ENCODE measurements at places on chromosomes 16 and 17. TPM values are rescaled to one million over a fixed set of nuclear protein-coding genes. Genes with fewer than 3 reads are reported as not detected.

TMEM88 gene
- not detected for total RNA-seq

DNA sequence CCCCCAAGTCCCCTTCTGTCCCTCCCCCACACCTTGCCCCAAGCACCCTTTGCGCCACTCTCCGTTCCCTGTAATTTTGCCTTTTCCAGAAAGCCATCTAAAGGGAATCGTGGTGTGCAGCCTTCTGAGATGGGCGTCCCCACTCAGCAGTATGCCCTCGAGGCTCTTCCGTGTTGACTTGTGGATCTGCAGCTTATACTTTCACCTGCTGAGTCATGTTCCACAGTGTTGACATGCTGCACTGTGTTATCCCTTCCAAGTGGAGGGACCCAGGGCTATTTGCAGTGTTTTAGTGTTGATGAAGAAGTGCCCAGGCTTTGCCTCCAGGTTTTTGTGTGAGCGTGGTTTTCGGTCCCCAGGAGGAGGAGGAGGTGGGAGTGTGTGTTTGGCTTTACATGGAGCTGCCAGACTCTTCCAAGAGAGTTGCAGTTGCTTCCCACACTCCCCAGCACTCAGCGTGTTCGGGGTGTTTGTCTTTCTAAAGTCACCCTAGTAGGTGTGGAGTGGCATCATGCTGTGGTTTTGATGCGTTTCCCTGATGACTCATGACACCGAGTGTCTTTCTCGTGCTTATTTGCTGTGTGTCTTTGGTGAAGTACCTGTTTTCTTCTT is 32.1 kb upstream of the JPT2 start:
- H3K4me3 ChIP-seq: no peak overlapping the region
- peaks cover 52% of the 10 kb centered on the region for H3K36me3 ChIP-seq
- H3K27ac ChIP-seq: no peak overlapping the region
- peak; percentile 47 for DNase-seq

TMC6 gene
- total RNA-seq: 0.28 TPM

DNA sequence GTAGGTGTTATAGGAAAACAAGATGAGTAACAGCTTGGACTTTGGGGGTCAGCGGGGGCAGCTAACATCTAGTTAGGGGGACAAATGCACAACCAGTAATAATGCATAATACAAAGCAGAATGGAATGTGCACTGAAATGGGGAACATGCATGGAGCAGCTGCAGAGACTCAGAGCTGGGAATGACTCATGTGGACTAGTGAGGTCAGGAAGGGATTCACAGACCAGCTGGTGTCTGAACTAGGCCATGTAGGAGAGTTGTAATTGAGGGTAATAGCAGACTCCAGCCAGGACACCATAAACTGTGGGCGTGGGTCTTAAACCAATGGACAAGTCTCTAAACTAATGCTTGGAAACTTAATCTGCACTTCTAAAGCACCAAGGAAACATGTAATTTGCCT is 176.8 kb upstream of the ASIC2 start:
- peak; percentile 83 for DNase-seq
- no peaks in the 10 kb centered on the region for H3K27me3 ChIP-seq
- H3K36me3 ChIP-seq: no peaks in the 10 kb centered on the region
- no peak overlapping the region for H3K4me3 ChIP-seq

MYO15A gene
- total RNA-seq: 0.18 TPM

DBNDD1 gene
- 3.1 TPM for total RNA-seq

TBC1D3B gene
- total RNA-seq: not detected

DNA sequence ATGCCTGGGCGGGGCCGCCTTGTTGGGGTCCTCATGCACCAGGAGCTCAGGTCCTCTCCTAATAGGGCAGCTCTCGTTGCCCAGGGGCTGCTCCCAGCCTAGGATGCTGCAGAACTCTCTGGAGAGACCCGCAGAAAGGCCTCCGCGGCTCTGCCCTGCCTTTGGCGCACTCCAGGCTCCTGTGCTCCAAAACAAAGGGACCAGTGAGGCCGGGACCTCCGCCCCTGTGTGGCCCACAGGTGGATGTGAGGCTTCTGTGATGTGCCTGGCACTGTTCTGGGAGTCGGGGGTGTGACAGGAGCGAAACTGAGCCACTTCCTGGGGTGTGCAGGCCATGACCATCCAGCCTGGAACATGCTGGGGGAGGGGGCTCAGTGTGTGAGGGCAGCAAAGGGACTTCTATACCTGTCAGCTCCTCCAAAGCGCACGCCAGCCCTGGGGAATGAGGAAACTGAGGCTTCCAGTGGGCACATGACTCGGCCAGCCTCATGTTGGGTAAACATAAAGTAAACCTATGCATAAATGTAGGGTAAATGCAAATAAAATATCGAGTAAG is 153.2 kb downstream of the IRF8 start:
- H3K4me3 ChIP-seq: no peak overlapping the region
- peaks cover 62% of the 10 kb centered on the region for H3K27me3 ChIP-seq
- DNase-seq: no peak
- H3K36me3 ChIP-seq: no peaks in the 10 kb centered on the region

DNA sequence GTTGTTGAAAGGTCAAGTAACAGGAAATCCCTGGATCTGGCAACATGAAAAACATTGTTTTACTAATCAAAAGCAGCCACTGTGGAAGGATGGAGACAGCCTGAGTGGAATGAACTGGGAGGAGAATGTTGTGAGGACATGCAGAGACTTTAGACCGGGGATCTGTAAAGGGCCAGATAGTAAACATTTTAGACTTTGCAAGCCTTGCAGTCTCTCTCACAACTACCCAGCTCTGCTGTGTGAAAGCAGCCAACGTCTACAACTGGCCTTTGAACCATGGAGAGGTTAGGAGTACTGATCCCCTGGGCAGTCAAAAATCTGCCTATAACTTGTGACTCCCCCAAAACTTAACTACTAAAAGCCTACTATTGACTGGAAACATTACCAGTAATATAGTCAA is 41.5 kb upstream of the TOM1L1 start:
- H3K36me3 ChIP-seq: no peaks in the 10 kb centered on the region
- H3K27ac ChIP-seq: no peak overlapping the region
- no peak for DNase-seq
- H3K27me3 ChIP-seq: no peaks in the 10 kb centered on the region
- no peaks in the 10 kb centered on the region for H3K4me1 ChIP-seq
- no peak overlapping the region for H3K4me3 ChIP-seq

ALDOA gene
- 1,576 TPM for total RNA-seq

DNA sequence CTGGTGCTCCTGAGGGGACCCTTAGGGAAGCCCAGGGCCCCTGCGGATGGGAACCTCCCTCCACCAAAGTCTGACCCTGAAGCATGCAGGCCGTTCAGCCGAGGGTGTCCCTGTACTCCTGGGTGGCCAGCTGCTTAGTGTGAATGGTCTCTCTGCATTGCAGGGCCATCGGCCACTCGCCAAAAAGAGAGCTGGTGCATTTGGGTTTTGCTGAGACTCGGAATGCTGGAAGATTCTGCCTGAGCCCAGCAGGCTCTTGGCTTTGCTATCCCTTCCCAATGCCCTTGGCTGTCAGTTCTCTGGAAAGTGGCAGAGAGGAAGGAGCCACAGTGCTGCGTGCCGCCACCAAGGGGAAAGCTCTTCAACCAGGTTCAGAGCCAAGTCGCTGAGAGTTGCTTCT is 2.8 kb downstream of the MEOX1 start:
- no peak overlapping the region for H3K4me3 ChIP-seq
- peaks cover 29% of the 10 kb centered on the region for H3K27me3 ChIP-seq
- no peak overlapping the region for H3K27ac ChIP-seq
- no peak for DNase-seq
- H3K36me3 ChIP-seq: no peaks in the 10 kb centered on the region

DNA sequence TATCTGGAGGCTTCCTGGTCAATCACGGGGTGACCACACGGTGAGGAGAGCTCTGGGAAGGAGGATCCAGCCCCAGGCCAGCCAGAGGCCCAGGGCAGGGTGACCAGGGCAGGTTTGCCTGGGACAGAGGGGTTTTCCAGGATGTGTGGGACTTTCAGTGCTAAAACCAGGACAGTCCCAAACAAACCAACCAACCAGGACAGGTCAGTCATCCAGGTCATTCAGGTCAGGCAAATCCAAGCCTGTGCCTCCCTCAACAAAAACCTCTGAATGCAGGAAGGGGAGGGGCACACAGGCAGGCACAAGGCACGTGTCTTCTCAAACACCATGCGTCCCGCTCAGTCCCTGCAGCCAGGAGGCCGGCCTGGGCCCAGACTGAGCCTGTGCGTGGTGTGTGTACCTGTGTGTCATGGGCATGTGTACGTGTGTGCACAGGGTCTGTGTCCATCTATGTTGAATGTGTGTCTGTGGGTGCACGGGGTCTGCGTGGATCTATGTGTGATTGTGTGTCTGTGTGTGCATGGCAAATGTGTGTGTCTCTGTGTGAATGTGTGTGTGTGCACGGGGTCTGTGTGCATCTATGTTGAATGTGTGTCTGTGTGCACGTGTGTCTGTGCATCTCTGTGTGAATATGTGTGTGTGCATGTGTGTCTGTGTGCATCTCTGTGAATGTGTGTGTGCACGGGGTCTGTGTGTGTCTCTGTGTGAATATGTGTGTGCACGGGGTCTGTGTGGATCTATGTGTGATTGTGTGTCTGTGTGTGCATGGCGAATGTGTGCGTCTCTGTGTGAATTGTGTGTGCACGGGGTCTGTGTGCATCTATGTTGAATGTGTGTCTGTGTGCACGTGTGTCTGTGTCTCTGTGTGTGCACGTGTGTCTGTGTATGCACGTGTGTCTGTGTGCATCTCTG is 78.9 kb downstream of the RTN4RL1 start:
- no peak overlapping the region for H3K27ac ChIP-seq
- H3K4me1 ChIP-seq: no peaks in the 10 kb centered on the region
- DNase-seq: no peak

DNA sequence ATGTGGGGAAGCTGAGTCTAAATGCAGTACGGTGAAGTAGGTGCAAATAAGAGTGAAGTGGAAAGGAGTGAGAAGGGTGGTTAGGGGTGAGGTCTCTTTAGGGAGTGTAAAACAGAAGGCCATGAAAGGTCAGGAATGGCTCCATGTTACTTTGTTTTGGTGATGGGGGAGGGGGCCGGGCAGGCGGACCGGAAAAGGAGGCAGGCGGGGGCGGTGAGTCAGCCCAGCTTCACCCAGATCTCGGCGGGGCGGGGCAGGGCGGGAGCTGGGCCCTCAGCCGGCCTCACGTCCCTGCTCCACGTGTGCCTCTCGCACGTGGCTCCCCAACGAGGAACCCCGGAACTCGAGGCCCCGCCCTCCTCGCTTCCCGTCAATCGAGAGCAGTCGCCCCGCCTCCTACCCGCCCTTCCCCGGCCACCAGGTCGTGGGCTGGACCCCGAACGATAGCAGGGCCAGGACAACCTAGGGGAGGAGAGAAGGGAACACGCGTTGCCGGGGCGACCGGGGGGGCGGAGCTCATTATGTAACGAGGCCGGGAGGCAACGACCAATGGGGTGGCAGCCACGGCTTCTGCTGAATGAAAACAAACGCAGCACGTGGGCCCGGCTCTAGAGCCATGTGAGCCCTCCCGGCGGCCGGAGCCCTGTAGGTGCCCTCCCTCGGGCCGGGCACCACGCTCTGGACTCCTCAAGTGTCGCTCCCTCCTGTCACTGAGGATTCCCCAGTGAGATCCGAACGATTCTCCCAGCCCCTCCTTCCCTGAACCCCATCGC is 1.4 kb downstream of the NR1D1 start:
- peaks cover 22% of the 10 kb centered on the region for H3K4me1 ChIP-seq
- peak overlapping the region; percentile 91 for H3K27ac ChIP-seq
- H3K27me3 ChIP-seq: no peaks in the 10 kb centered on the region
- H3K36me3 ChIP-seq: peaks cover 32% of the 10 kb centered on the region
- peak; percentile 98 for DNase-seq

TNFRSF13B gene
- not detected for total RNA-seq

DNA sequence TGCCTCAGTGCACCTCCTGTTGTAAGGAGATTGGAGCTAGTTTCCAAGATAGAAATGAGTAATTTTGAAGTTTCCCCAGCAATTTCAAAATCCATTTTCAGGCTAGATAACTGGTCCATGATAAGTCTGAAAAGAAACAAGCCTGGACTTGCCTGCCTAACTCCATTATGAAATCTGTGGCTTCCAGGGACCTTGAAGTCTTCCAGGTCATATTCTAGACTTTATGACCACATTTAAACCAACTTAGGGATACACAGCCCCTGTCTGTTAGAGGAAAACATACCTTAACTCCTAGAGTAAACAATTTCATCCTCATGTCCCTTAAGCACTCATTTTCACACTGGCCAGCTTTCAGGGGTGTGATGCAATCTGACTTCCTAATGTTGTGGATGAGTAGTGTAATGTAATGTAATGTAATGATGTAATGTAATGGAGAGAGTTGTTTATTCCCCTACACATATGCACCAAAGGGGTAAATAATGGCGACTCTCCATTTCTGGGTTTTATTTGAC is 96.7 kb upstream of the FAM20A start:
- no peaks in the 10 kb centered on the region for H3K27me3 ChIP-seq
- DNase-seq: peak; percentile 68

- H3K27ac ChIP-seq: no peak overlapping the region
- H3K4me3 ChIP-seq: no peak overlapping the region
- no peaks in the 10 kb centered on the region for H3K27me3 ChIP-seq
- H3K4me1 ChIP-seq: peaks cover 11% of the 10 kb centered on the region
- DNase-seq: no peak
- H3K36me3 ChIP-seq: no peaks in the 10 kb centered on the region
Measured at GRCh38 chr16:75032655-75033054, 33.8 kb downstream of the ZNRF1 start.

DNA sequence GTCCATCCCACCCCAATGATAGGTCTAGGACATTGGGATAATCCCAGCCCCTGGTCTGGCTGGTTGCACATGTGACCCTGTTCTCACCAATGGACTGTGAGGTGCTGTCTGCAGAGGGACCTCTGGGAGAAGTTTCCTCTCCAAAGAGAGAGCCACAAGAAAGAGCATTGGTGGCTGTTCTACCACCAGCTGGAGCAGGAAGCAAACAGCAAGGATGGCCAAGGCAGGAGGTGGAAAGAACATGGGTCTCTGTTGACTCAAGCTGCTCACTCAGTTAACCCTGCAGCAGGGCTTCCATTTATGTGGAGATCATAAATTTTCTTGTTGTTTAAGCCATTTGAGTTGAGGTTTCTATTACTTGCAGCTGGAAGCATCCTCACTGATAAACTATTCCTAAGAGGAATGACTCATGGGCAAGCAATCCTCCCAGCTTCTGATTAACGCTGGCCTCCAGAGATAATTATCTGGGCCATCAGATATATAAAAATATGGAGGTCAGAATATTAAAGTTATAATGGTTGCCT is 52.6 kb downstream of the CYB5B start:
- H3K4me3 ChIP-seq: no peak overlapping the region
- DNase-seq: peak; percentile 97
- H3K27me3 ChIP-seq: no peaks in the 10 kb centered on the region
- peaks cover 29% of the 10 kb centered on the region for H3K4me1 ChIP-seq

Measured in IMR-90 (cell line).